PC-9 (cell line): ENCODE measurements at places on chromosomes 3 and 15. TPM values are rescaled to one million over a fixed set of nuclear protein-coding genes. Genes with fewer than 3 reads are reported as not detected.

- DNase-seq, result no peak
- H3K36me3 ChIP-seq, result no peaks in the 10 kb centered on the region
- H3K4me1 ChIP-seq, result no peaks in the 10 kb centered on the region
- H3K27ac ChIP-seq, result no peak overlapping the region
- H3K4me3 ChIP-seq, result no peak overlapping the region
- no peaks in the 10 kb centered on the region for H3K27me3 ChIP-seq
These were observed 286.3 kb downstream of the RAP2B start for GRCh38 chr3:153448151-153448829.

The SLC12A8 gene
- 30.7 and 42.9 TPM in 2 replicates for total RNA-seq

- H3K36me3 ChIP-seq, result no peaks in the 10 kb centered on the region
- H3K4me1 ChIP-seq, result no peaks in the 10 kb centered on the region
- H3K4me3 ChIP-seq, result no peak overlapping the region
- no peaks in the 10 kb centered on the region for H3K27me3 ChIP-seq
- DNase-seq, result no peak
- H3K27ac ChIP-seq, result no peak overlapping the region
These were observed 5.6 kb upstream of the ARGFX start for GRCh38 chr3:121562148-121562547.

The CYP1A2 gene
- not detected in 2 replicates for total RNA-seq

The IL20RB gene
- 3.8 and 7.2 TPM in 2 replicates for total RNA-seq

The NRROS gene
- total RNA-seq, result 2.2 and 3.1 TPM in 2 replicates

DNA sequence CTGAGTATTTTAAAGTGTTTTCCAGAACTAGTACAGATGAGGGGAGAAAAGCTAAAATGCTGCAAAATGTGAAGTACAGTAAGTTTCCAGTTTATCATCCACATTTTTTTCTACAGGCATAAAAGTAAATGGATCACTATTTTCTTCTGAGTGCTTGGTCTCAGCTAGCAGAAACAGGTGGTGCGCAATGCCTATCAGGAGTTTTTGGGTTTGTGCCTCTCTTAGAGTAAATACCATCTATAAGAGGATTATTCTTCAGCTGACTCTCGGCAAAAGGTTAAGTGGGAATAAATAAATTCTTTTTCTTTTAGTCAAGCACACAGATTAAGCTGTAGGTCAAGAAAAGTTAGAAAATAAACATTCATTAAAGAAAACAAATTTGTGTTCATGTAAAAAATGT, 1027.7 kb downstream of the PLOD2 start:
- H3K4me1 ChIP-seq, result no peaks in the 10 kb centered on the region
- H3K36me3 ChIP-seq, result no peaks in the 10 kb centered on the region
- H3K4me3 ChIP-seq, result no peak overlapping the region
- DNase-seq, result no peak
- no peaks in the 10 kb centered on the region for H3K27me3 ChIP-seq

DNA sequence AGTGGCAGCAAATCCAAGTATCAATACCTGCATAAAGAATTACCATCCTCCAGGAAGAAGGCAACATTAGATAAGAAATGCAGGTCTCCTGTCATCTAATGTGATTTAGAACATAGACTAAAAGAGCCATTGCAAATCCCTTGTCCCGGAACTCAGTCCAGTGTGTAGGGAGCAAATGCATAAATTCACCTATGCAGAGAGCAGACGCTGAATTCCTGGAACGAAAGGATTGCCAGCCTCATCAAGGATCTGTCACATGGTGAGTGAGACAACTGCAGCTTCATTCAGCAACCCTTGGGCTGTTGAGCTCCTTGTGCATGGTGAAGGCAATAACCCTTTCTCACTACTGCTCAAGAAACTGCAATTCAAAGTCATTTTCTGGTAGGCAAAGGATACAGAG, 696.8 kb upstream of the CFAP20DC start:
- no peak for DNase-seq
- H3K36me3 ChIP-seq, result no peaks in the 10 kb centered on the region
- H3K4me1 ChIP-seq, result no peaks in the 10 kb centered on the region
- no peak overlapping the region for H3K27ac ChIP-seq

The SEMA3F gene
- total RNA-seq, result 34.0 and 49.1 TPM in 2 replicates

- no peaks in the 10 kb centered on the region for H3K4me1 ChIP-seq
- no peak overlapping the region for H3K4me3 ChIP-seq
- H3K36me3 ChIP-seq, result no peaks in the 10 kb centered on the region
- no peak overlapping the region for H3K27ac ChIP-seq
These were observed 315.9 kb upstream of the GPR149 start for GRCh38 chr3:154745929-154746328.

GRCh38 chr3:111496894-111497559, 45.0 kb upstream of the CD96 start:
- H3K27ac ChIP-seq, result no peak overlapping the region
- H3K4me3 ChIP-seq, result no peak overlapping the region
- DNase-seq, result no peak
- no peaks in the 10 kb centered on the region for H3K36me3 ChIP-seq
